ENCODE measurements at places on chromosomes 3 and 15.

DNA sequence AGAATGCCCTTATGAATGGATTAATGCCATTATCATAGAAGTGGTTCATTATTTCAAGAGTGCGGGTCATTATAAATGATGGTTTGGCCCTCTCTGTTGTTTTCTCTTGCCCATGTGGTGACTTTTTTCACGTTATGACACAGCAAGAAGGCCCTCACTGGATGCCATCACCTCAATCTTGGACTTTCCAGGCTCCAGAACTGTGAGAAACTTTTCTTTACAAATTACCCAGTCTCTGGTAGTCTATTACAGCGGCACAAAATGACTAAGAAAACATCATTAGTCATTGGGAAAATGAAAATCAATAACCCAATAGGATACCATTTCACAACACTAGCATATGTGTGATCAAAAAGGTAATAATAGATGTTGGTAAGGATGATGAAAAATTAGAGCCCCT lies 119.0 kb upstream of the LPP start:
- no peak for DNase-seq

GRCh38 chr15:58694641-58695398 lies 54.7 kb downstream of the ADAM10 start:
- DNase-seq = no peak

GRCh38 chr15:35281515-35281914 lies 196.4 kb upstream of the NANOGP8 start:
- no peak for DNase-seq

DNA sequence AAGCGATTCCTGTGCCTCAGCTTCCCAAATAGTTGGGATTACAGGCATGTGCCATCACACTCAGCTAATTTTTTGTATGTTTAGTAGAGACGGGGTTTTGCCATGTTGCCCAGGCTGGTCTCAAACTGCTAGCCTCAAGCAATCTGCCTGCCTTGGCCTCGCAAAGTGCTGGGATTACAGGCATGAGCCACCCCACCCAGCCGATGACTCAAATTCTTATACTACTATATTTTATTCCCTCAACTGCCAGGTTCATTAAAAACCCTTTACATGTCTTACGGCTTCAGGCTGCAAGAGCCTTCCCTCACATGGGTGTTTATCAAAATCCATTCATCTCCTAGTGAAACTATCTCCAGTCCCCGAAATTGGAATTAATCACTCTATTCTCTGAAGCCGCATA lies 63.4 kb downstream of the CBLB start:
- DNase-seq = no peak

- no peak for DNase-seq
Measured at GRCh38 chr3:41364736-41365135, 165.4 kb downstream of the CTNNB1 start.

- DNase-seq = no peak
Measured at GRCh38 chr3:129549805-129550204, 6.8 kb downstream of the H1-8 start.

GRCh38 chr3:117217760-117218316 lies 508.3 kb downstream of the TUSC7 start:
- no peak for DNase-seq

GRCh38 chr3:167406876-167407492 lies 26.9 kb upstream of the ZBBX start:
- DNase-seq = no peak

DNA sequence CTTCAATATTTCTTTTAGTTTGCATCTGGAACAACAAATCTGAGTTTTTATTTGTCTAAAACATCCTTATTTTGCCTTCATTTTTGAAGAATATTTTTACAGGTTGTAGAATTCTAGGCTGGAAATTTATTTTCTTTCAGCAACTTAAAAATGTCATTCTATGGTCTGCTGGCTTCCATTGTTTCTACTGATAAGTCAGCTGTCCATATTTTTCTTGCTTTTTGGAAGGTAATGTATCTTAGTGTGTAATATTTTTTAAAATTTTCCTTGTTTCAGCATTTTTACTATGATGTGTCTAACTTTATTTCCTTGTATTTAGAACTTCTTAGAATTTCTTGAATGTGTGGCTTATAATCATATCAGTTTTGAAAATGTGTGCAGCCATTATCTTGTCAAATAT lies 37.0 kb downstream of the SEMA6D start:
- DNase-seq = no peak

GRCh38 chr3:140276703-140277102 lies 341.7 kb downstream of the CLSTN2 start:
- peak; percentile 12 for DNase-seq

GRCh38 chr15:87154761-87155160 lies 1075.1 kb downstream of the AGBL1 start:
- no peak for DNase-seq

DNA sequence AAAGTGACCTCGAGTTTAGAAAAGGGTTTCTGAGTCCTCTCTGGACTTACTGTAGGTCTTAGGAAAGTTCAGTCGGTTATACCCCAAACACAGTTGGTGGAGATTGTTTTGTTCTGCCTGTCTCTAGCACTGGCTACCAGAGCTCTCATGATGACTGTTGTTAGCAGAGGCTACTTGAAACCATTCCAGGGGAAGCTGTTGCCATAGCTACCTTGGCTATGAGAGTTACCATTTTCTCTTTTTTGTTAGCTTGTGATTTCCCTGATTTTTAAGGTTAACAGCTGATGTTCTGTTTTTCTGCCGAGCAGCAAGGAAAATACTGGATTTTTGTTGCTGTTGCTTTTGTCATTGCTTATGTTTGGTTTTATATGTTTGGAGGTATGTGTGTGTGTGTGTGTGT lies 26.7 kb downstream of the ABHD2 start:
- no peak for DNase-seq

All from K562 (cell line).